NCI-H1436 (cell line): ENCODE measurements at places on chromosomes 1 and 21.

GRCh38 chr1:153363641-153364040 lies 6.0 kb downstream of the S100A9 start:
- DNase-seq: no peak

DNA sequence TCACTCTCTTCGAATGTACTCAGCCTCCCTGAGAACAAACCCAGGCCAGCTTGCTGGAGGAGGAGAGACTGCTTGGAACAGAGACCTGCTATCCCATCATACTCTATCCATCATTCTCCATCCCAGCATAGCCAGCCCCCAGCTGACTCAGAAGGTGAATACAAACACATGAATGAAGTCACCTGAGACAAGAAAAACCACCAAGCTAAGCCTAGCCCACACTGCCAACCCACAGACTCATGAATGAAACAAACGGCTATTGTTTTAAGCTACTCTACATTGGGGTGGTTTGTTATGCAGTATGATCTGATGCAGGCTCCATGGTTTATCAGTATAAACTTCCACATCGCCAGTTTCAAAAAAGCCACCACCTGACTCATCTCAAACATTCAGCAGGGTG lies 395.6 kb downstream of the SETD4 start:
- DNase-seq: no peak

DNA sequence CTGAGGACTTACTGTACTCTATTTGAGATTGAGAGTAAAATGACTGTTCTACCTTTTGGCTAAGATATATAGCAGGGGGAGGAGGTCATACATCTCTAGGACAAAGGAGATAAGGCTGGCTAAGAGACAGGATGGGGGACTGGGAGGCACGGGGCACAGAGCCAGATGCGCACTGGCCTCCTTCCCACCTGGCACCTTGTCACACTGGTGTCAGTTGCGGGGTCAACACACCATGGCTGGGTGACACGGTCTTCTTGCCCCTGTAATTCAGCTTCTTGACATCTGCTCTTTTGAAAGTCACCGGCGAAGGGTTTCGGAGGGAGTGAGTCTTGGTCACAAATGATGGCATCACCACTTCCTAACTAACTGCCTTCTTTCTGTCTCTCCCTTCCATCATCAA lies 177.3 kb downstream of the ZSCAN20 start:
- DNase-seq: no peak

DNA sequence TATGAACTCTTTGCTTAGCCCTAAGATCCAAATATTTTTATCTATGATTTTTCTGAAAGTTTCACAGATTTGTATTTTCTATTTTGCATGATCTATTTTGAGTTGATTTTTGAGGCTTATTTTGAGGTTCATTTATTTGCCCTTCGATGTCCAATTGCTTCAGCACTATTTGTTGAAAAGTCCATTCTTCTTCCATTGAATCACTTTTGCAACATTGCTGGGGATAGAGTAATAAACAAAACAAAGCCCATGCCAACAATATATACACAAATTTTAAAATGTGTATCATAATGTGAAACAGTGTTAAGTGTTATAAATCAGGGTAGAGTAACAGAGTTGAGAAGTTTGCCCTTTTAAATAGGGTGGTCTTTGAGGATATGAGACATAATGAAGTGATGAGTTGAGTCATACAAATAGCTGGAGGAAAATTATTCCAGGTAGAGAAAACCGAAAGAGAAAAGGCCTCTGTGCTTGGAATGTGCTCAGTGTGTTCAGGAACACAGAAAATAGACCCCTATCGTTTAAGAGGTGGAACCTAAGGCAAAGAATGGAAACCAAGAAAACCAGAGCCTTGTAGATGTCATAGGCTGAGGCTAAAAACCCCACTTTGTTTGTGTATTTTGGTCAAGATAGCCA lies 172.7 kb upstream of the NR5A2 start:
- DNase-seq: no peak

DNA sequence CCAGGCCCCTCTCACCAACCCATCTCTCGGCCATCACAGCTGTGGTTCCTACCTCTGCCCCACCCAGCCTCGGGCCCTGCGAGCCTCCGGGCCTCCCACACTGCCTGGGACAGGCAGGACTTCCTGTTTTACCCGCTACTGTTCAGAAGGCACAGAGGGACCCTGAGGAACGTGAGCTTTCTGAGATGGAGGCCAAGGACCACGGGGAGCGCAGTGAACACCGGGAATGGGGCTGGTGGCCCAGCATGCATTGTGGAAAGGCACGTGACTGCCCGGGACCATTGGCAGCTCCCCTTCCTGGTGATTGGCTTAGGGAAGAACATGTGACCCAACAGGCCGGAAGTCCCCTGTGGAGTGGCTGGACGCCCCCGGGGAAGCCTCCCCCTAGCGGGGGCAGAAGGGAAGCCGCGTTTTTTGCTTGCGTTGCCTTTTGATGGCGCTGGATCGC lies 7.0 kb downstream of the S100B start:
- no peak for DNase-seq

- no peak for DNase-seq
Observed at GRCh38 chr1:21821385-21822019, 9.4 kb downstream of the LDLRAD2 start.

DNA sequence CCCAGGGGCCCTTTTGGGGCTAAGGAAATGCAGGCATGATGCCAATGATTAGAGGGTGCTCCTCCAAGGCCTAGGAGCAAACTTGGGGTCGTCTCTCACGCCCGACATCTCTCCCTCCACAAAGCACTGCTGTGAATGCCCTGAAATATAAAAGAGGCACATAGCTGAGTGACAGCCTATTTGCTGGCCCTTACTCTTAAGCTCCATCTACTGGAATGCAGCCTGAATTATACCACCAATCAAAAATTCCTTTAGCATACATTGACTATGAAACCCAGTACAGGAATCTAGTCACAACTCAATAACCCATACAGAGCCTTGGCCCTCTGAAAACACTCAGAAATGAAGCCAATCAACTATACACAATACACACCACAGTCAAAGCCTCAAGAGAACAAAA lies 105.5 kb downstream of the LRIG2 start:
- DNase-seq: no peak

DNA sequence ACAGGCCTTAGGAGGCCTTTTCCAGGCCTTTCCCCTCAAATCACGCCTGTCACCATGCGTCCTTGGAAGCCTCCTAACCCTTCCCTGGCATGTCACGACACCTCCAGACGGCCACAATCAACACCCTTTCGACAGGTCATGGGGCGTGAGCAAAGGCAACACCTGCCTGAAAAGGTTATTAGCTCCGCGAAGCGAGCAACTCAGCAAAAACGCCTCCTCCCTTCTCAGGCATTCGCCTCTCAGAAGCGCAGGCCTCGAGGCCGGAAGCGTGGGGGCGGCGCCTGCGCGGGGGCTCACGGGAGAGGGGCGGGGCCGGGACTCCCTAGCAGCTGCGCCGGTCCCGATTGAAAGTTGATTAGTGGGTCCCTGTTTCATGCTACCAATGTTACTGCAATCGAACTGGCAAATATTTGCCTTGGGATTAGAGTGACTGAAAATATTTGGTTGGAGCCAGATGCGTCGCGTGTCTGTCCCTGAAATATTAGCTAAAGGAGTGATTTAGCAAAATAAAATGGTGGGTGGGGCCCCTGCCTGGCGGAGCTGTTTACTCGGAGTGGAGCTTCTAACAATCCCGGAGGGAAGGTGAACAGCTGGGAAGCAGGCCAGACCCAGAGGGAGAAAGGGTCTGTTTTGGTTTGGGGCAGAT lies 44.9 kb downstream of the GFI1 start:
- DNase-seq: peak; percentile 80

DNA sequence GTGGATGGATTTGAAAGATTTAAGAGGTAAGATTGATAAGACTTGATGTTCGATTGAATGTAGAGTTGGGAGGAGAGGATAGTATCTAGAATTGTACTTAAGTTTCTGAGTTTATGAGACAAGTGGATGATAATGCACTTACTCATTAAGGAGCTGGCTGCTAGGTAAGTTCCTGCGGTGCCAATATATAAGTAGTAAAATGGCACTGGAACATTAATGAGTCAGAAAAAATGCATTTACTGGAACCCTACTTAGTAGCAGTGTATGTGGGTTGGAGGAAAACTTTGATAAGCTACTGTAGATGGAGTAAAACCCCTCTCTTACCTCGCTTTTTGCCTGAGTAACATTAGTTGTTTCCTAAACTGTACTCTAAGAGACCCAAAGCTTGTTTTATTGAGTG lies 68.2 kb downstream of the ZFYVE9 start:
- DNase-seq: no peak

DNA sequence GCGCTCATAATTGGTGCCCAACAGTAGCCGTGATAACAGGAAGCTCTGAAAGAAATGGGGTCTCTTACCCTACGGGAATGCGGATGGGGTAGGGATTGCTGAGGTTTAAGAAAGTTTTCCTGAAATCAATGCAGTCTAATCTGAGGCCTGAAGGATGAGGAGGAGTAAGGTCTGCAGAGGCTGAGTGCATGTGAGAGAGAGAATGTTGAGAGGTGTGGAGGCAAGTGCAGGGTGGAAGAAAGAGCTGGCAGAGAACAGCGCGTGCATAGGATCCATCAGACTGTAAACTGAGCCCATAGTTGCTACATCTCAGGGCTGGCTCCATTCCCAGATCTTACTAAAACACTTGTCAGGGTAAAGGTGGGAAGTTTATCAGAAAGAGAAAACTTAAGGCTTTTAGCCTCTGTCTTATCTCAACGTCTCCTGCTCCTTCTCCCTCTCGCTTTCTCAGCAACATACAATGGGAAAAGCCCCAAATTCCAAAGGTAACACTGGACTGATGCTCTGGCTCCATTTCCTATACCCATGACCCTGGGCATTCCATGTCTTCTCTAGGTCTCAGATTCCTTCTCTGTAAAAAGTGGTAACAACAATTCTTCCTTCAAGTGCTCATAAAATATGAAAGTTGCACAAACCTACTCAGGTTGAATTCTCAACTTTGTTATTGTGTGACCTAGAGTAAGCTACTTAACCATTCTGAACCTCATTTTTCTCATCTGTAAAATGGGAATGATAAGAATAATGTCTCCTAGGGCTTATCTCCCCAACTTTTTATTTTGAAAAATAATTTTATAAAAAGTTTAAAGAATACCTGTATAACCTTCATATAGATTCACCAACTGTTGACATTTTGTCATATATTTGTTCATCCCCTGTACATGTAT lies 75.2 kb downstream of the SH3GLB1 start:
- no peak for DNase-seq

- DNase-seq: no peak
Observed at GRCh38 chr21:46151989-46152926, 3.1 kb downstream of the FTCD start.

DNA sequence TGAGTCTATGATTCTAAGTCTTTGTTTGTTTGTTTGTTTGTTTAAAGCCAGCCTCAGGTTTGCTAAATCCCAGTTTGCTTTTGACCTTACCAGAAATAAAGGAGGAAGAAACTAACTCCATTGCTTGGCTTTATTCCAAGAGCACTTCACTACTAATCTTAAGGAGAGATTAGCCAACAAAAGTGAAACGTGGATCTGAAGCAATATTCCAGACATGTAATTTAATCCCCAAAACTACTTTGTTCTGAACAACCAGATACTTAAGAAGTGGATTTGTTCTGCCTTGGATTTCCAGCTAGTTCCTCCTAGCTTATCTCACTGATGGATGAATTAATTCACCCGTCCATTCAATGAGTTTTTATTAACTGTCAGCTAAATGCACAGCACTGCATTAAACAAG lies 15.9 kb upstream of the CEP350 start:
- no peak for DNase-seq

GRCh38 chr1:188466539-188466938 lies 1637.8 kb downstream of the PLA2G4A start:
- no peak for DNase-seq

- DNase-seq: no peak
Observed at GRCh38 chr1:185645686-185646085, 88.5 kb upstream of the HMCN1 start.

- DNase-seq: no peak
Observed at GRCh38 chr1:231418101-231418740, 3.9 kb downstream of the EGLN1 start.

DNA sequence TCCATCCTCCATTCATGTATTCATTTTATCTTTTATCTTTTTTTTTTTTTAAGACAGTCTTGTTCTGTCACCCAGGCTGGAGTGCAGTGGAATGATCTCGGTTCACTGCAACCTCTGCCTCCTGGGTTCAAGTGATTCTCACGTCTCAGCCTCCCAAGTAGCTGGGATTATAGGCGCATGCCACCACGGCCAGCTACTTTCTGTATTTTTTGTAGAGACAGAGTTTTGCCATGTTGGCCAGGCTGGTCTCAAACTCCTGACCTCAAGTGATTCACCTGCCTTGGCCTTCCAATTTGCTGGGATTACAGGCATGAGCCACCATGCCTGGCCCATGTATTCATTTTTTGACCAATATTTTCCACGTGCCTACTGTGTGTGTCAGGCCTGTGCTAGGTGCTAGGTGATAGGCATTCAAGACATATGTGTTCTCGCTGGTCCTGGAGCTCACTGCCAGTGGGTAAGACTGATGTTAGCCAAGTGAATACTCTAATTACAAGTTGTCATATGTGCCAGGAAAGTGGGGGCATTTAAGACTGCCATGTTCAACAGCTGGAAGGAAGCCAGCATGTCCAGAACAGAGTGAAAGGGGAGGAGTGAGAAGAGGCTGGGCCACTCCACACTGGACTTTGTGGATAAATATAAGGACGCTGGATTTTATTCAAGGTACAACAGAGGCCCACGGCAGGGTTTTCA lies 5.3 kb upstream of the CELSR2 start:
- DNase-seq: no peak

DNA sequence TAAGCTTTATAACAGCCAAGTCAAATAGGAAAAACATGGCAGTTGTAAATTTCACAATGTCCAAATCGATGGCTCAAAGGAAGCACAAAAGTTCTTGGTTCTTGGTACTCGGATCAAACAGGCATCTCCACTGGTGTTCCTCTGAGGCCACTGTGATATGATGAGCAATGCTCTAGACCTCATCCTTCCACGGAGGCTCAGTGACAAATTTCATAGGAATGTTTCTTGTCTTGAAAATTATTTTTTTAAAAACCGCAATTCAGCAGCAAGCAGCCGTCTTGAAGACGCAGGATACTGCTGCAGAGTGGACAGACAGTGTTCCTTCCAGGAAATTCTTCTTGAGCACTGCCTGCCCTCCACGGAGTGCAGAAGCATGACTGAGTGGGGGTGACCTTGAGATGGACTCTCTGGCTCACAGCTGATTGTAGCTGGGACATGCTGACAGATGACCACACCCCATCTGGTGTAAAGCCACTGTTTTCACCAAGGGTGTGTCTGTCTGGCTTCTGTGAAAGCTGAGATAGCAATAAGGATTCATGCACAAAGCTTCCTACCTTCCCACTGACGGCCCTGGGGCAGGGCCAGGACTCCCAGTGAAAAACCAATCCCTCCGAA lies 61.9 kb downstream of the TIAM1 start:
- no peak for DNase-seq

DNA sequence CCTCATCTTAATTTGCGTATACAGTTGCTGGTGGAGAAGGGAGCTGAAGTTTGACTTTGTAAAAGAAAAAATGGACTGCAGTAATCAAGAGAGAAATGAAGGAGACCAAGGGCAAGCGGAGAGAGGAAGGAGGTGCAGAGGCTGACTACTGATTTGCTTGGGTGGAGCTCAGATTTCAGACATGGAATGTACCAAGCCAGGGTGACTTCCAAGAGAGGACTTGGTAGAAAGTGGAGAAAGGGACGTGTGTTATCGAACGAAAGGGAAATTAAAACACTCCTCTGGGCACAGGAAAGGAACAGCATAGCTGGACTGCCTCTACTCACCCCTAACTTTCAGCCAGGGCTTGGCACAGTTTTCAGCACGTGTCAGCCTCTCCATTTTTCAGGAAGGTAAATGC lies 15.1 kb upstream of the HEATR1 start:
- DNase-seq: no peak
